ENCODE measurements at places on chromosomes 3 and 15. TPM values are rescaled to one million over a fixed set of nuclear protein-coding genes. Genes with fewer than 3 reads are reported as not detected.

DNA sequence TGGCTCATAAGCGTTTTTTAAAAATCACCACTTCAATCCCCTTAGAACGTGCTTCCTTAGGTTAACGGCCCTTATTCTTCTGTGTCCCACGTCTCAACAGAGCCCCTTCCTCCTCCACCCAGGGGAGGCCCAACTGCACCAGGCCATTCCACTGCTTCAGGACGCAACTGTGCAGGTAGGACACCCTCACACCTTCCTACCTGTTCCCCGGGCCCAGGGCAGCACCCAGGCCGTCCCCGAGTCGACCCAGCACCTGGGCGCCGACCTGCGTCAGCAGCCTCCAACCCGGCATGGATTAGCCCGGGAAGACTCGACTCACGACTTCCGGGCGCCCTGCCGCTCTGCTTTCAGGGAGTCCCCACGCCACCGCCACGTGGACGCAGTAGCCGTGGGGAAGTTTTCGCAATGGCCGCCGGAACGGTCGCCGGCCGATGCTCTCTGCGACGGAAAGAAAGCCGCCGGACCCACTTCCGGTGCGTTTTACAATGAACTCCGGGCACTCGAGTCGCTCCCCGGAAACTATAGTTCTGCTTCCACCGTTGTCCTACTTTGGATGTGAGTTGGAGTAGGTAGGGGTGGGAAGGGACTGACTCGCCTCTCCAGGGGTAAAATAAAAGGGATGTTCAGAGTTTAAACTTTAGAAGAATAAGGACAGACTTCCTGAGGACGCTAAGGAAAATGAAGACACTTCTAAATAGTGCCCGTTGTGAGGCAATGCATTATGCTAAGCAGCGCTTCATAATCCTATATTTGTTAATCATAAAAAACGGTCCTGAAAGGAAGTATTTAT, at the start of gene MRPL3:
Gene MRPL3, minus strand, starts transcription at position 442 of the 790 bp plus-strand sequence. Its CDS starts 150 bp downstream, at position 292.
- peak; percentile 87 for DNase-seq

GRCh38 chr3:183812761-183813445, 12.5 kb downstream of the MAP6D1 start:
- no peak for DNase-seq

DNA sequence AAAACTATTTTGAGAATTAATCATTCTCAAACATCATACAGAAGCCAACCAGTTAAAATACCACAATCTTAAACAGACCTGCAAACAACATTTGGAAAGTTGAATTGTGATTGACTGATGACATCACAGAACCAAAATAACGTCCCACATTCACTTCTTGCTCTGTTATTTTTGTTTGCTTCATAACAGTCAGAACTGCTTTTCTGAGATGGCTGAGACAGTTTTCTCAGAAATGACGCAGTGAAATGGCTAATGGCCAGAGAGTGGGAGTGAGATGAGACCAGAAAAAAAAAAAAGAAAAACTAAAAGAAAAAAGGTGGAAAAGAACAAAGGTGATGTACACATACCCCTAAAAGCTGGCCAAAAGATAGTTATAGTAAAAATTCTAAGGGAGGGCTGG, 1061.2 kb downstream of the FHIT start:
- no peak for DNase-seq

GRCh38 chr15:69107025-69107620, 53.3 kb upstream of the GLCE start:
- no peak for DNase-seq

GRCh38 chr3:72188536-72188935, 403.6 kb upstream of the PROK2 start:
- DNase-seq = no peak

- no peak for DNase-seq
These were observed 55.7 kb upstream of the CCR4 start for GRCh38 chr3:32895701-32896100.

The SNX1 gene
- polyA plus RNA-seq = 128 TPM

The AGBL1 gene
- 0.18 TPM for polyA plus RNA-seq
